Cortex of kidney (tissue), 1 donor: ENCODE measurements at places on chromosomes 5 and 9.

DNA sequence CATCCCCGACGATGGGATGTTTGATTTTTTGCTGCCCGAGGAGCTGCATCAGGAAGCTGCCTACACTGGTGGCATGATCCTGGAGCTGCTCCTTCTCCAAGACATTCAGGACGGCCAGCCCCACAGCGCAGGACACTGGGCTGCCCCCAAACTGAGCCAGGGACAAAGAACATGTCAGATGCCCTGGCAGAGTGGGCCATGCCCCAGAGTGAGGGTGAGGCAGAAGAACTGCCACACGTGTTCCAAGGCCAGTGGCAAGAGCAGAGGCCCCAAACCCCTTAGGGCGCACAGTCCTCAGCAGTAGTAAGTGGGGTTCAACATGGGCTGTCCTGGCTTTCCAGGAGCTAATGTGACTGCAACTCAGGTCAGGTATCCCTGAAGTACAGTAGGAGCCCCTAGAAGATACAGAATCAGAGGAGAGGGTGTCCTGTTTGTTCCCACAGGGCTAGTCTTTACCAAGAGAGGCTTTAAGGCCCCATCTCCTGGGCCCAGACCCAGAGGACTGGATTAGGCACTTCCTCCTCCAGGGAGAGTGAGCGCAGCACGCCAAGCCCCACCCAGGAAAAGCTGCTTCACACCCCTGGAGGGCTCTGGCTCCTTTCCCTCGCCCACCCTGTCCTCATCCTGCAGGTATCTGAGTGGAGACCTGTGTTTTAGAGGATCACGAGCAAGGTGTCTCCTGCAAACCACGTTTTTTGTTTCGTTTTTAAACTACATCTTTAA is 11.1 kb downstream of the HNRNPAB start:
- no peak for DNase-seq

DNA sequence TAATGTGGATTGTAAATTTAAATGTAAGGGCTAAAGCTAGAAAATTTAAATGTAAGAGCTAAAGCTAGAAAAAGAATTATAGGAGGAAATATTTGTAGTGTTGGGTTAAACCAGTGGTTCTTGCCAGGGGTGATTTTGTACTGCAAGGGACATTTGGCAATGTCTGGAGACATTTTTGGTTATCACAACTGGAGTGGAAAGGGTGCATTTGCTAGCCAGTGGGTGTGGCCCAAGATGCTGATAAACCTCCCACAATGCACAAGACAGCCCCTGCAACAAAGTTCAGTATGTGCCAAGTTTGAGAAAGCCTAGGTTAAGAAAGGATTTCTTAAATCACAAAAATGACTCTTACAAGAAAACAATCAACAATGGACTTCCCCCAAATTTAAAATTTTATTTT is 31.6 kb upstream of the ELL2 start:
- no peak for DNase-seq

DNA sequence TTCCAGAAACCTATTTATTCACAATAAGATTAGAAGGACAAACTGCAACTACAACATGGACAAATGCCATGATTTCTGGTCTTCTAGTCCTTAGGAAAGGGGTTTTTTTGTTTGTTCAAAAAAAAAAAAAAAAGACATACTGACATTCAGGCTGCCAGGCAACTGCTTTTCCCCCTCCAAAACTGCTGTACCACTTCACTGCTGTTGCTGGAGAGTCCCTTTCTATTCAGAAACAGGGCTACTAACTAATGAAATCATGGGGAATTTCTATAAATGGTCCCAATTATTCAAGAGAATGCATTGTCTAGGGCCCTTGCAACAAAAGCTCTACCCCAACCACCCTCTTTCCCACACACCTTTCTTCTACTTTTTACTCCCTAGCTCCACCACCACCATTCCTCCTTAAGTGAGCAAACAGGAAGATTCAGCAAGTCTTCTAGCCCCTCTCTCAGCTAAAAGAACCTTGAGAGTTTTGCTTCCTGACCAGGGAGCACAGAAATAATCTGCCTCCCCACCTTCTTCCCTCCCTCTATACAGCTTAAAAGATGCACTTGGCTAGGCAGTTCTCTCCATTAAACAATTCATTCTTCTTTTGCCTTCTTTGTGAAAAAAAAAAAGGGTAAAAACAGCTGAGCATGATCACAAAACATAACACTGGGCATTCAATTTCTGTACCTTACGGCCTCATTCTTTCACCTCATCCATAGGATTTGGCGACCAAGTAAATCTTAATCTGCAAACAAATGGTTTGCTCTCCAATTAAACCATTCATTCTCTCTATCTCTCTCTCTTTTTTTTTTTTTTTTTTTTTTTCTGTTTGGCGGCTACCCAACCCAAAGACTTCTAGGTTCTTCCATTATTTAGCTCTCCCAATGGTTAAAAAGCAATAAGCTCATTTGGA is 13.8 kb downstream of the ZNF608 start:
- no peak for DNase-seq

DNA sequence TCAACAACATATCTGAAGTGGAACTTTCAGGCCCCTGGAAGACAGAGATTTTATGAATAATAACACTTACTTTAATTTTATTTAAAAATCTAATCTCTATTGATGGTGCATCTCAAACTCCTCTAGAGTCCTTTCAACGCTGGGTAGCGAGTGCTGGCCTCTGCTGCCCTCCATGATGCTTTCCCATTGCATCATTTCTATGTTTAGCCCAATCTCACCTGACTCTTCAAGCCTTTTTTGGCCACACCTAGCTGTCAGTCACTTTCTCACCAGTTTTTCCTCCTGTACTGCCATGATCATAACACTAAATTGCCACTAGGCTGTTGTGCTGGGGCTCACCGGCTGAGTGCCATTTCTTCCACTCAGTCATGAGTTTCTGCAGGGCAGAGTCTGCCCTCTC is 396.1 kb upstream of the DAP start:
- no peak for DNase-seq

DNA sequence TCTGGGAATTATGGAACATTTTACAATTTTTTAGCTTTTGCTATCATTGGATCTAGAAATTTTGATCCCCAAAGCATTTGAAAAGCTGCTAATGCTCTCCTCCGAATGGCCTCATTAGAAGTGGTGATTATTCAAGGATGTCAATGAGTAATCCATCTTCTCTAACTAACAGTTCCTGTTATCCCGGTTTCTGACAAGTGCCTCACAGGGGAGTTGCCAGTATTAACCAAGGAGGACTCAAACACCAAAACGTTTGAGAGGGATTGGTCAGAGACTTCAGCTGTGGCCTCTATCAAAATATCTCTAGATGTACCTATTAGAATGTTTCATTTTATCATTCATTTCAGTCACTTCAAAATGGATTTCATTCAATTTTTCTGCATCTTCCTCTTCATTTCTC is 208.3 kb upstream of the ITGA1 start:
- no peak for DNase-seq
